ENCODE measurements at places on chromosomes 6 and 20. TPM values are rescaled to one million over a fixed set of nuclear protein-coding genes. Genes with fewer than 3 reads are reported as not detected.

LY6G6F gene
- not detected for total RNA-seq

- no peak for DNase-seq
Measured at GRCh38 chr20:52959125-52959524, 13.0 kb upstream of the TSHZ2 start.

DNA sequence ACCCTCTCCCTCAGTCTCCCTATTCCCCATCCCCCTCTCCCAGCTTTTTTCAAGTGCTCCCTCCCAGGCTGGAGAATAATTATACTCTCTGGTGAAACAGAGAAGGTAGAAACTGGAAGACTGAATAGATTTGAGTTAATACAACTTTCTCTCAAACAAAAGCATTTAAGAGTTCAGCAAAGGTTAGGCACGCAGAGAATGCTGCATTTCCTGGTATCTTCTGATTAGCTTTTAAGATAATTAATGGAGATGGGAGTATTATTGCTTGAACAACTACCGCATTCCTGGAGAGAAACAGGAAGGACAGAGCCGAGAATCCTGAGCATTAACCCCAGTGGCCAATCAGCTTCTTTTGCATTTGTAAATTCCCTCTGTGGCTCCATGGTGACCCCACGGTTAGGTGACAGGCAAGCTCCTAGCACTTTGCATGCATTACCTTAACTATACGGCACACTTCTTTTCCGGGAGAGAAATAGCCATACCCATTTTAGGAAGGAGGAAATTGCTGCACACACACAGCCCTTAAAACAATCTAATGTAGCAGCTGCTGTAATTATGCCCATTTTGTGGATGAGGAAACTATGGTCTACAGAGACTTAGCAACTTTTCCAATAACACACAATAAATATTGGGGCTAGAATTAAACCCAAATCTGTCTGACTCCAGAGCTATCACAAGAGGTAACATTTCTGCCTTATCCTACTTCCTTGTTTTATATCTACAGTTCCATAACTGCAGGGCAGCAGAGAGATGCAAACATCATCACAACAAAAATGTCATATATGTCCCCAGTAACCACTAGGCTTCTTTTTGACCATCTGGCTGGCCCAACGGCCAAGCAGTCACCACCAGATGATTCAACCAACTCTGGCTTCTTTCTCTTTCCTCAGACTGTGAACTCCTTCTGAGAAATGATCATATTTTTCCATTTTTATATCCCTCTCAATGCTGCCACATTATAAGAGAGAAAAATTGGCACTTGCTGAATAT is 169.9 kb downstream of the CD24 start:
- DNase-seq, result no peak

- no peak for DNase-seq
Measured at GRCh38 chr6:131654326-131654725, 17.2 kb downstream of the ENPP3 start.

DNA sequence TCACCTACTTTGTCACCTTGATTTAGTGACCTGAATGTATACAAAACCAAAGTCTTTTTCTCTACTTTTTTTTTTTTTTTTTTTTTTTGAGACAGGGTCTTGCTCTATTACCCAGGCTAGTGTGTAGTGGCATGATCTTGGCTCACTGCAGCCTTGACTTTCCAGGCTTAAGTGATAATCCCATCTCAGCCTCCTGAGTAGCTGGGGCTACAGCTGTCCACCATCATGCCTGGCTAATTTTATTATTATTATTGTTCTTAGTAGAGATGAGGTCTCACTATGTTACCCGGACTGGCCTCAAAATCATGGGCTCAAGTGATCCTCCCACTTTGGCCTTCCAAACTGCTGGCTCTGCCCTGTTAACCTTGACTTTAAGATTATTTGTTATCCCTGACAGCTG is 37.5 kb downstream of the CRISP2 start:
- no peak for DNase-seq

DNA sequence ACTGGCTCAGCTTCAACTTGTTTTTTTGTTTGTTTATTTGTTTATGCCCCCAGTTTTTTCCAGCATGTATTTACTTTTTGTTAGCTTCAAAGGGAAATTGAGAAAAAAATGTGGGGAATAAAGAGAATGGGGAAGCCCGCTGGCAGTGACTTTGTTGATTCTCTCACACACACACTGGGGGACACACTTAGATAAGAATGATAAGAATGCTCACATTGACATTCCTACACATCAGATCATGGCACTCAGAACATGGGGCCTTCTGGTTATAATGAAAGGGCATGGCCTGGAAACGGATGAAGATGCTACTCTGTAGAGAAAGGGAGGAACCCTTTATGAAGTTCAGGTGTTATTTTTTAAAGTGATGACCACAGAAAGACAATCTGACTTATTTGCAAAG is 15.6 kb upstream of the DAAM2 start:
- DNase-seq, result no peak

- peak; percentile 51 for DNase-seq
Measured at GRCh38 chr6:44004625-44005506, 122.4 kb downstream of the MRPL14 start.

HNF4A gene
- not detected for total RNA-seq

TBXT gene
- not detected for total RNA-seq

GRCh38 chr6:89987830-89988229 is 93.6 kb downstream of the GJA10 start:
- no peak for DNase-seq

DNA sequence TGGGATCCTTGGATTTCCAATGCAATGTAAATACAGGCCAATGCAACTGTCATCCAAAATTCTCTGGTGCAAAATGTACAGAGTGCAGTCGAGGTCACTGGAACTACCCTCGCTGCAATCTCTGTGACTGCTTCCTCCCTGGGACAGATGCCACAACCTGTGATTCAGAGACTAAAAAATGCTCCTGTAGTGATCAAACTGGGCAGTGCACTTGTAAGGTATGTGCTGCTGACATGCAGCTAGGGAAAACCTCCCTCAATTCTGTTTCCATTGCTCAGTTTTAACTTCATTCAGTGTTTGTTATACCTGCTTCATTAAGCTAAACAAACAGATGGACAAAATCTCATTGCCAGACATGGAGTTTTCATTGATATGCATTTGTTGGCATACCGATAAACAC is 397.1 kb downstream of the ARHGAP18 start:
- DNase-seq, result no peak

- DNase-seq, result no peak
Measured at GRCh38 chr6:53647462-53648094, 18.0 kb downstream of the KLHL31 start.

KCNK5 gene
- 0.65 TPM for total RNA-seq

DNA sequence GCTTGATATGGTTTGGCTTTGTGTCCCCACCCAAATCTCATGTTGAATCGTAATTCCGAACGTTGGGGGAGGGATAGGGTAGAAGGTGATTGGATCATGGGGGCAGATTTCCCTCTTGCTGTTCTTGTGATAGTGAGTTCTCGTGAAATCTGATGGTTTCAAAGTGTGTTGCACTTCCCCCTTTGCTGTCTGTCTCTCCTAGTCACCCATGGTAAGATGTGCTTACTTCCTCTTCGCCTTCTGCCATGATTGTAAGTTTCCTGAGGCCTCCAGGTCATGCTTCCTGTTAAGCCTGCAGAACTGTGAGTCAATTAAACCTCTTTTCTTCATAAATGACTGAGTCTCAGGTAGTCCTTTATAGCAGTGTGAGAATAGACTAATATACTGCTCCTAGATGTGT is 19.9 kb downstream of the PFDN4 start:
- no peak for DNase-seq

CST7 gene
- total RNA-seq, result 0.48 TPM

Data from Right ventricle myocardium superior (tissue), 1 donor.